ENCODE measurements at places on chromosomes 3 and 15.
A peak's percentile ranks its signal among the peaks of the same experiment; 100 is the strongest.

- peak; percentile 11 for DNase-seq
These were observed 47.3 kb downstream of the EIF3J start for GRCh38 chr15:44584162-44584749.

- DNase-seq = peak; percentile 20
These were observed 595 bp downstream of the PDCD7 start for GRCh38 chr15:65132878-65133547.

DNA sequence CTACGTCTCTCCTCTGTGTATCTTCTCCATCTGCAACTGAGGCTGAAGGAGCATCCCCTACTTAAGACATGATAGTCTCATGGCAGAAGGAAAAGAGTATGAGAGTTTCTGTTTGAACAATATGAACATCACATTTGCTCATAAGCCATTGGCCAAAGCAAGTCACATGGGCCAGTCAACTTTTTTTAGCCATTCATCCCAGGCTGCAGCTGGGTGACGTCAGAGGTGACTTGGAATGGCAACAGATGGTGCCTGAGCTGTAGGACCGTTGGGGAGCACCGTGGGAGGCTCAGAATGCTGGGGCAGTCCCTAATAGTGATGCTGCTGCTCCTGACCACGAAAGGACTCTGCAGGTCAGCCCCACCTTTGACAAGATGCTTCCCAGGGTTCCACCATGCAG is 58.7 kb downstream of the CRTC3 start:
- DNase-seq = peak; percentile 24

GRCh38 chr15:32120577-32121383 is 90.5 kb downstream of the CHRNA7 start:
- DNase-seq = no peak

GRCh38 chr3:115792206-115792955 is 169.1 kb downstream of the GAP43 start:
- peak; percentile 49 for DNase-seq

DNA sequence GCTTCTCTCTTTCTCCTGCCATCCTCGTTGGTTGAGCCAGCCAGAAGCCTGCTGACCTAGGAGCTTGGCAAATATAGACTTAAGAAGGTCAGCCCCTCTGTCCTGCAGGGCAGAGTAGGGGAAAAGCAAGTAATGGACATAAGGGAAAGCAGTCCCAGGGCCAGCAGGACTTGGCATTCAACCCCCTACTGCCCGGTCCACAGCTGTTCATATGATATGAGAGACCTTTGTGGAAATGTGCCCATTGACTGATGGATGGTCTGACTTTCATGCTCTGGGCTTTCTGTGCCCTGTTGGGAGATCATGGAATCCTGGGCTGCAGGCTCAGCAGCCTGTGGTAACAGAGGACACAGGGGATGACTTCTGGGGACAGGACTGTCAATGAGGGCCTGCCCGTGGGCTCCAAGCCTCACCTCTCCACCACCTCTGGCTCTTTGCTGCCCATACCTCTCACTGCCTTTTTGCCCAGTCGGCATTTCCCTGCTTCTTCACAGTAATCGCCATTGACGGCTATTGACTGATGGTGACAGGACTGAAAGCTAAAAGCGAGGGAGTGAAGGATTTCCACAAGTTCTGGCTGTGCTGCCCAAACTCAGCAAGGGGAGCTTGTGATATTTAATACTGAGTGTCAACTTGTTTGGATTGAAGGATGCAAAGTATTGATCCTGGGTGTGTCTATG is 60.0 kb upstream of the NMNAT3 start:
- no peak for DNase-seq

DNA sequence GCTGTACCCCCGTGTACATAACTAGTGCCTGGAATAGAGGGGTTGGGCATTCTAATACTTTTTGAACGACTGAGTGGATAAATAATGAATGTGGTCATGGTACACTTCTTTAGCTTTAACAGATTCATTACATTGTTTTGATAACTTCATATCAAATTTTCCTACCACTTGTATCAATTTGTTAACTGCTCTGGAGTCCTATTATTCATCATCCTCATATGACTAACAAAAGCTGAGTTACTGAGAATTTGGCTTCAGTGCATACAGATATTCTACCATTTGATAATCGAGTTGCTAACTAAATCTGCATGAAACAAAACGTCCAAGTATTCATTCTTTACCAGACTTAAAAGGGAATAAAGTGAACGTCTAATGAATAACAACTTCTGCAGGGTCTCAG is 31.7 kb downstream of the FRMD5 start:
- DNase-seq = no peak
